NCI-H1105 (cell line): ENCODE measurements at places on chromosomes 12 and 14.

DNA sequence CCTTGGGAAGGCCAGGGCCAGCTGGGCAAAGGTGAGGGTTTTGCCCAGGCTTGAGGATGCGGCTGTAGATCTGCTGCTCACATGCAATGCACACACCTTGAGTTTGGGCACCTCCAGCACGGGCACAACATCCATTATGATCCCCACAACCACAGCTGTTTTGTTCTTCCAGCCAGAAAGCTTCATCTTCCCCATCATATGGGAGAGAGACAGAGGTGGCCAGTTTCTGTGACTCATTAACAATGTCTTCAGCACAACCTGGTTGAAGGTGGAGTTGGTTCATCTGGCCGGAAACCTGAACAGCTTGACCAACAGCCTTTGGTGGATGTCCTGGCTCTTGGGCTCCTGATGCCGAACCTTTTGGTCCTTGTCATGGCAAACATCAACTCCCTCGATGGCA, 163.7 kb upstream of the CCND2 start:
- DNase-seq = no peak

DNA sequence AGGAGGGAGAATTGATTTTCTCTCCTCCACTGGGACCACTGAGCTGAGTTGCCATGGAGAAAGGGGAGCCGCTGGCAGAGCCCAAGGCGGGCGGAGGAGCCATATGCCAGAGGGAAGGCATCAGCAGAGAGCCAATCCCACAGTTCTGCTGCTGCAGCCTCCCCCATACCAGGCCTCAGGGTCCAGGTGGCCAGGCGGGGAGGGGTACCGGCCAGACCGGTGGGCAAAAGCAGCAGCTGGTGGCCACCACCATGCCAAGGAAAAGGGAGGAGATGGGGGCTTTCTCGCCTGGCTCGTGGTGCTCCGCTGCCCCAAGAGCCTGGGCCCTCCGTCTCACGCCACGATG, 72.8 kb downstream of the PITPNM2 start:
- no peak for DNase-seq

DNA sequence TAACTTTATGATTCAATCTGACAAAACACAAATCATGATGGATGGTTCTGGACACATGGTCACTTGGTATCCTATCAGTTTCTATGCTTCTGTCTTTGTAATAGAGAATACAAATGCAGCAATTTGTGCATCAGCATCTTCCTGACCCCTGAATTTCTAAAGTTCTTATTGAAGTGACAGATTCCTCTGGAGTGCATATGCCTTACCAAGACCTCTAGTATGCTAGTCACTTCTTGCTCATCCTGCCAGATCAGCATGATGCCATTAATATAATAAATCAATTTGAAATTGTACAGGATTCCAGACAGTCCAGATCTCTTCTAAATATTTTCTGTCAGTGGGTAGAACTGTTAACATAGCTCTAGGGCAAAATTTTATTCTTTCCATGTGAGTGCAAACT, 40.6 kb upstream of the GLIPR1 start:
- no peak for DNase-seq

DNA sequence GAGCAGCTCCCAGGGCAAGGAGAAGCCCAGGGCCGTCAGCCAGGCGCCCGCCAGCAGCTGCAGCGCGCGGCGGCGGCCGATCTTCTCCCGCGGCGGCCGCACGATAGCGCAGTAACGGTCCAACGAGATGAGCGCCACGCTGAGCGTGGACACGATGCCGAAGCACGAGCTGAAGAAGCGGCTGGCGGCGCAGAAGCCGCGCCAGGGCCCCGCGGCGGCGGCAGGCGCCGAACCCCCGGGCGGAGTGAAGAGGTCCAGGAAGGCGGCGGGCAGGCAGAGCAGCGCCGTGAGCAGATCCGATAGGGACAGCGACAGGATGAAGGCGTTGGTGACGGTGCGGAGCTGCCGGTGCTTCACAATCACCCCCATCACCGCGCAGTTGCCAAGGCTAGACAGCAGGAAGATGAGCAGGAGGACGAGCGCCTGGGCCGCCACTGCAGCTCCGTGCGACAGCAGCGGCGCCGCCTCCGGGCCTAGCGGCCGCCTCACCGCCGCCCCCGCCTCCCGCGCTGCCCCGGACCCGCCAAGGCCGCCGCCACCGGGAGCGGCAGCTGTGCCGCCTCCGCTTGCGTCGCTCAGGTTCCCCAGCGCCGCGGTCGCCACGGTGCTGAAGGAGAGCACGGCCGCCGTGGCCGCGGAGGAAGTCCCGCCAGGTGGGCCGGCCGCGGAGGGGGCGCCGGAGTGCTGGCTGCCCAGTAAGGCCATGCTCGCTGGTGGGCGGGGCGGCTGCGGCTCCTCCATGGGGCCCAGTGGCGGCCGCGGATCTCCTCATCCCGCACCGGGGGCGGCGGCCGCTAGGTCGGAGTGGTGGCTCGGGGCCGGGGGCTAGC, 479 bp downstream of the GPR135 start:
- peak; percentile 64 for DNase-seq

DNA sequence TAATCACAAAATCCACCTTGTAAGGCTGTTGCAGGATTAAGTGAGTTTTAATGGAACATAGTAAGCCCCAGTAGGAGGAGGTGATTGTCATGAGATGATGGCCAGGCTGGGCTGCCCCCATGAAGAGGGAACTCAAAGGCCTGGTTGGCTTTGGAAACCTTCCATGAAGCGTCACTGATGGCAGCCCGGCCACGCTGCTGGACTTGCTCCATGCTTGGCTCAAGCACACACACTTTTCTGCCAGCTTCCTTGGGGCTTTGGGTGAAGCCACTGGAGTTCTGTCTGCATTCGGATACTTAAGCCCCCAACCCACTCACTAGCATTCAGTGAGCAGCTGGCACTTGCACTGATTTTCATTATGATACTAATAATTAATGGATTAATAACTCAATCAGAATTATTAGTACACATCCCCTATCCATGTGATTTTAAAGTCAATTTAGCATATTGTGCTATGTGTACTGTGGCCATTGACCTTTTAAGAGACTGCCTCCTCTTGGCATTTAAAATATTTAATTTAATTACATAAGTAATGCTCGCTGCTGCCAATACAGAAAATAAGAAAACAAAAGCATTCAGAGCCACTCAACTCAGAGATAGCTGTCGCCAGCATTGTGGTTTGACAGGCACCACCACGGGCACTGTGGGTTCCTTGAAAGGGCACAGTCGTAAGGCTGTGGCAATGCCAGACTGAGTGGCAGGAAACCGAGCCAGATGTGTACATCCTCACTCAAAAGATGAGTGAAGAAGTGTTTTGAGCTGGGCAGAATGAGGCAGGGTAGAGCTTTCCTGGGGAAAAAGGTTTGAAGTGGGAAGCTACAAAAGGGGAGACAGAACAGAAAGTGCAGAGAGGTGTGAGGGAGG, 15.9 kb downstream of the KRT85 start:
- no peak for DNase-seq

DNA sequence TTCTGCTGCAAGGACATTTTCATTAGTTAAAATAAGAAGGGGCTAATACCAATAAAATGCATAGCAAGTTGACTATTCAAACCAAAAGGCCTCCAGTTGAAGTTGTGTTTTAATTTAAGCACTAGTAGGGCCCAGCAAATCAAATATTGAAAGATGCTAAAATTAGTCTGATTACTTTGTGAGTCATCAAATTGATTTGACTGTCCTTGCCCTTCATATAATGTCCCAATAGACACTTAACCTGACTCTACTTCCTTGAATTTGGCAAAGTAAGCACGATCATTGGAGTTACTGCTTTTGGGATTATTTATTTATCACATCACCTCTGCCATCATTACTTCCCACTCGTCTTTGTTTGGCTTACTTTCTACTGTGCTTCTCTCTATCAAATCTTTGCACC, 798.5 kb downstream of the DIO2 start:
- DNase-seq = no peak

DNA sequence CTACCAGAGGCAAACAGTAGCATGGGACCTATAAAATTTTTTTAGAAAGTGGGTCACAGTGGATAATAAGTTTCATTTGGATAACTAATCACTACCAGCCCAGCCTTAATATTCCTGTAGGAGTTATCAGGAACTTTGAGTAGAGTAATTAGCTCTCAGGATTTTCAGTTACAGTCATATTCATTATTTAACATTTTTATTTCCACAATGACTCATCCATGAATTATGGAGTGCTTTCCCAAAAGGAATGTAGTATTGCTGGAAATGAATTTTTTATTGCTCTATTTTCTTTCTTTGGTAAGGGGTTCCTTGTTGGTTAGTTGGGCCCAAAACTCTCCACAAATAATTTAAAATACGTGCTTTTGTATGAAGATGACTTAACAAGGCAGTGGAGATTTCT, 53.7 kb downstream of the ERC1 start:
- DNase-seq = no peak

- no peak for DNase-seq
Measured at GRCh38 chr14:93132472-93133065, 16.8 kb upstream of the ITPK1 start.

GRCh38 chr14:77055306-77055705, 26.8 kb upstream of the IRF2BPL start:
- no peak for DNase-seq

DNA sequence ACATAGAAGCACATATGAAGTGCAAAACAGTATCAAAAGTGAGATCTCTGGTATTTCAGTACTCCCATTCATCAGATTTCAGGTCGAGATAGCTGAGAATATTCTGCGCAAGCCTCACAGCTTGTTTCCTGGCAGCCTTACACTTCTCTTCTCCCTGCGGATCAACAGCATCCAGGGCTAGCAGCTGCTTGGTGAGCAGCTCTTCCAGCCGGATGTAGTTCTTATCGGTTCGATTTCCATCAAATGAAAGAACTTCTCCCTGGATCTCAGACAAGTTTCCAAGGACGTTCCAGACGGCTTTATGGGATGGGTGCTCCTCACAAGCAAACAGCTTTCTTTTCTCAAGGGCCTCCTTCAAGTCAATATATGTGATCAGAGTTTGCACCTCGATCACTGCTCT, 2.7 kb downstream of the BAG5 start:
- DNase-seq = no peak

- DNase-seq = no peak
Measured at GRCh38 chr12:51012570-51013236, 13.5 kb downstream of the SLC11A2 start.

DNA sequence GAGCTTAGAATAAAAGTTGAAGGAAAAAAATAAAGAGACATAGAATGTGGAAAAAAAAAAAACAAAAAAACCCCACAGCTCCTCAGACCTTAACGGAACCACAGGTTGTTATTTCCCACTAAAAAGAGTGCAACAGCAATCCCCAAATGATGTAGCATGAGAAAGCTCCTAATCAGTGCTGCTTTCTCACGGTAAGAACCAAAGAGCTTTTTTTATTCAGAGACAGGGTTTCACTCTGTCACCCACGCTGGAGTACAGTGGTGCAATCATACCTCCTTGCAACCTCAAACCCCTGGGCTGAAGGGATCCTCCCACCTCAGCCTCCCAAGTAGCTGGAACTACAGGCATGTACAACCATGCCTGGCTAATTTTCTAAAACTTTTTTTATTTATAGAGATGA, 13.3 kb downstream of the NDUFA12 start:
- no peak for DNase-seq

- DNase-seq = no peak
Measured at GRCh38 chr14:78592616-78593219, 422.5 kb downstream of the NRXN3 start.

DNA sequence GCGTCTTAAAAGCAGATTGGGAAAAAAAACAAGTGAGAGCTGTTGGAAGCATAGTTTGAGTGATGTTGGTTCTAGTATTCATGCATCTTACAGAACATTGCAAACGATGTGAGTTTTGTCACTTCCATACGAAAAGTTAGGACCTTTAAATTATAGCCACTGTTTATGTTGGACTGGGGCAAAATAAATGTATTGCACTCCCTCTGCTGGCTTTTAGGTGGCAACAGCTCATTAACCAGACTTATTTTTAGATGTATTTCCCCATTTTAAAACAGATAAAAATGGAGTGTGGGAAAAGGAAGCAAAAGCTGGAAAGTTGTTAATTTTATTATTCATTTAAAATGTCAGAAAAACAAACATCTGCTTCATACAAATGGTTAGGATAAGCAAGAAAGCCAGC, 111.9 kb downstream of the LGR5 start:
- peak; percentile 14 for DNase-seq

DNA sequence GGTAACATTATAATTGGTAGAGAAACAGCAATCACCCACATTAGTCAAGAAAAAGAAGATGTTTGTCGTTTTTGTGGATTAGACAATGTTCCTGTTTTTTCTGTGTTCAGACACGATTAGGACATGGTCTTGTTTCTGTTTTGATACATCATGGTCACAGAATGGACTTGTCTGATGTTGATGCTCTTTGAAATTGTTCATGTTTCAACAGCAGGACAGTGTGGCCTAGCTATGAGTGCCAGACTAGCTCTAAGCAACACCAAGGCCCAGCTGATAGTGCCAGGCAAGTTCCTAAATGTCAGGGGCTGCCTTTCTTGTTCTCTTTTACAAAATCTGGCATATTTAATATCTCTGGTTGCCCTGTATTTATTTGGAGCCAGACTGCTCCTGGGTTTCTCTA, 40.9 kb upstream of the TOMM20L start:
- DNase-seq = no peak

DNA sequence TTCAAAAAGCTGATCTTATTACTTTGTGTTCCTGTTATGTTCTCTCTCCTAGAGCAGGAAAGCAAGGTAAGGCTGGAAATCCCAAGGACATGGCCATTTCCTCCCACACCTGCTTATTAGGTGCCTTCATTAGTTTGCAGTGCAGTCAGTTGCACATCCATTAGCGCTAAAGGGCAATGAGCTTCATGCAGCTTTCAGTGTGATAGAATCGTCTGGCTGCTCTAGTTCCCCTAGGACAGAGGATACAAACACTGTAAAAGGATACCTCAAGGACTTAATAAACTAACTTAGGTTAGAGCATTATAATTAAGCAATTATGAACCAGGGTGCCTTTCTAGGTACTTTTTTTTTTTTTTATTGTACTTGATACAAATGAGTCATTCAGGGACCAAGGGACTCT, 21.1 kb downstream of the TMEM117 start:
- DNase-seq = peak; percentile 53

DNA sequence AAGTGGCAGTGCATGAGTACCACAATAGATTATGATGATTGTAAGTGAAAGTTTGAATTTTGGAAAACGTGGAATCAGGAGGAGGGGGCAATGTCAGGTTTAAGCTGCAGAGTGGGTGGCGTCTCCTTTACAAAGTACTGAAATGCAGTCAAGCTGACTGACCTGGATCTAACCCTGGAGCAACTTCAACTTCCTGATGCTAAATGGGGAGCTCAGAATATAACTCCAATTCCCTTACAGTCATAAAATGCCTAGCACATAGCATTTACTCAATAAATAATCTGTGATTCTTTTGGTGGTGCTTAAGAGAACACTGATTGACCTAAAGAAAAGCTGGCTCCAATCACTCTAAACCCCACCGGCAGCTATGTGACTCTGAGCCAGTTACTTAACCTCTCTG, 38.5 kb downstream of the CCDC60 start:
- no peak for DNase-seq

- peak; percentile 23 for DNase-seq
Measured at GRCh38 chr12:128971802-128972201, 118.5 kb downstream of the GLT1D1 start.

- no peak for DNase-seq
Measured at GRCh38 chr12:112349431-112349830, 32.8 kb downstream of the HECTD4 start.

- DNase-seq = no peak
Measured at GRCh38 chr12:116520801-116521471, 38.2 kb upstream of the MAP1LC3B2 start.

GRCh38 chr14:65238456-65238855, 136.1 kb upstream of the MAX start:
- no peak for DNase-seq

- peak; percentile 80 for DNase-seq
Measured at GRCh38 chr12:52495389-52495788, 2.3 kb upstream of the KRT6A start.
